Adrenal gland (tissue), 19 donors: ENCODE measurements at places on chromosomes 1 and 21. TPM values are rescaled to one million over a fixed set of nuclear protein-coding genes. Genes with fewer than 3 reads are reported as not detected.
A peak's percentile ranks its signal among the peaks of the same experiment; 100 is the strongest.

HPDL gene
- total RNA-seq: 0.47 TPM

LCE1B gene
- not detected for total RNA-seq

GJA5 gene
- total RNA-seq: 3.8 TPM

RABGGTB gene
- 74.6 TPM for total RNA-seq

DPT gene
- 0.44 TPM for total RNA-seq

TDRD5 gene
- total RNA-seq: not detected

KCNE2 gene
- total RNA-seq: not detected

AIDA gene
- 48.7 TPM for total RNA-seq

IRF2BP2 gene
- 95.1 TPM for total RNA-seq

ADAMTSL4 gene
- total RNA-seq: 16.2 TPM

TFB2M gene
- total RNA-seq: 24.9 TPM

KCNQ4 gene
- total RNA-seq: 0.42 TPM

ESPN gene
- 3.8 TPM for total RNA-seq

DNA sequence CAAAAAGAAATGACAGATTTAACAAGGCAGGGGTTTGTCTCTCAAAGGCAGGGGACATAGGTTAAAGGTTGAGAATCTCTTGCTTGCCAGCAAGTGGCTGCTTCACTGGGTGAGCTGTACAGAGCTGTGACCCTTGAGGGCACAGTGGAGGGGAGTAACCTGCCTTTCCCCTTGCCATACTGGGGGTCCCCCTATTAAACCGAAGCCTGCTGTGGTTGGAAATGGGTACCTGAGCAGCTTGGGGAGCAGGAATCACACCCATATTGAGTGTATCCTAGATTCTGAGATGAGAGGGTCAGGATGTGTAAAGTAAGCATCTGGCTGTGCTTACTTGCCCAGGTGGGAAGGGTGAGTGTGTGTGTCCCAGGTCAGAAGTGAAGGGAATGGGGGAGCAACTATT is 31.8 kb downstream of the WNT4 start:
- no peak for DNase-seq

GRCh38 chr1:190663962-190664361 is 186.3 kb upstream of the BRINP3 start:
- no peak for DNase-seq

- DNase-seq: peak; percentile 78
These were observed 31.2 kb downstream of the DNTTIP2 start for GRCh38 chr1:93847811-93848288.

GRCh38 chr1:21362096-21362495 is 71.8 kb upstream of the ECE1 start:
- DNase-seq: no peak

- no peak for DNase-seq
These were observed 11.4 kb downstream of the KCNJ6 start for GRCh38 chr21:37904856-37905255.

DNA sequence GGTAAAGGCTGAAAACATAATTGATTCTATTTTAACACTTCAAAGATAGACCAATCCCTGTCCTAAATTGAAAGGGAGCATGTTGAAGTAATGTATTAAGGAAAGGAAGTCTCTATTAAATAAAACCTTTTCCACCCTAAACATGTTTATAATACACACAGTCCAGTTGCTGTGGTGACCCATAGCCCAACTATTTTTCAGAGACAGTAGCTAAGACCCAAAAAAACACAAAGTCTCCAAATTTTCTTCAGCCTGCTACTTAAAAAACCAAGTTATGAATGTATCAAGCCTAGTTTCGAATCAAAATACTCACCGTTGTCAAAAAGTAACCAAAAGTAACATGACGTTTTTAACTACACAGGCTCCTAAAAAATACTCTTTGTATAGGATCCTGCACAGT is 1.6 kb downstream of the ELK4 start:
- no peak for DNase-seq

GRCh38 chr1:99869304-99869703 is 19.1 kb downstream of the AGL start:
- no peak for DNase-seq

DNA sequence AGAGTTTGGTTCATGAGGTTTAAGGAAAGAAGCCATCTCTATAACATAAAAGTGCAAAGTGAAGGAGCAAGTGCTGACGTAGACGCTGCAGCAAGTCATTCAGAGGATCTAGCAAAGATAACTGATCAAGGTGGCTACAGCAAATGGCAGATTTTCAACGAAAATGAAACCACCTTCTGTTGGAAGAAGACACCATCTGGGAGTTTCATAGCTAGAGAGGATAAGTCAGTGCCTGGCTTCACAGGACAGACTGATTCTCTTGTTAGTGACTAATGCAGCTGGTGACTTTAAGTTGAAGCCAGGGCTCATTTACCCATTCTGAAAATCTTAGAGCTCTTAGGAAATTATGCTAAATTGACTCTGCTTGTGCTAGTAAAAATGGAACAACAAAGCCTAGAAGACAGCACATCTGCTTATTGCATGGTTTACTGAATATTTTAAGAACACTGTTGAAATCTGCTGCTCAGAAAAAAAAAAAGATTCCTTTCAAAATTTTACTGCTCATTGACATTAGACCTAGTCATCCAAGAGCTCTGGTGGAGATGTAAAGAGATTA is 10.5 kb downstream of the MAEL start:
- DNase-seq: no peak

DNA sequence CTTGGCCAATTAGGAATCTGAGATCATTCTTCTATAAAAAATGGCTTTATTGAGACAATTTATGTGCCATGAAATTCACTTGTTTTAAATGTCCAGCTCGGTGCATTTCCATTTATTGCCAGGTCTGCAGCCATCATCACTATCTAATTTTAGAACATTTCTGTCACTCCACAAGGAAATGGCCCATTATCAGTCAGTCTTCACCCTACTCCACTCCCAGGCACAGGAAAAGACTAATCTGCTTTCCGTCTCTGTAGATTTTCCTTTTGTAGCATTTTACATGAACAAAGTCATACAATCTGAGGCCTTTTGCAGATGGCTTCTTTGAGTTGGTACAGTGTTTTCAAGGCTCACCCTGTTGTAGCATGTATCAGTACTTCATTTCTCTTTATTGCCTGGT is 27.2 kb downstream of the KIF26B start:
- no peak for DNase-seq

DNA sequence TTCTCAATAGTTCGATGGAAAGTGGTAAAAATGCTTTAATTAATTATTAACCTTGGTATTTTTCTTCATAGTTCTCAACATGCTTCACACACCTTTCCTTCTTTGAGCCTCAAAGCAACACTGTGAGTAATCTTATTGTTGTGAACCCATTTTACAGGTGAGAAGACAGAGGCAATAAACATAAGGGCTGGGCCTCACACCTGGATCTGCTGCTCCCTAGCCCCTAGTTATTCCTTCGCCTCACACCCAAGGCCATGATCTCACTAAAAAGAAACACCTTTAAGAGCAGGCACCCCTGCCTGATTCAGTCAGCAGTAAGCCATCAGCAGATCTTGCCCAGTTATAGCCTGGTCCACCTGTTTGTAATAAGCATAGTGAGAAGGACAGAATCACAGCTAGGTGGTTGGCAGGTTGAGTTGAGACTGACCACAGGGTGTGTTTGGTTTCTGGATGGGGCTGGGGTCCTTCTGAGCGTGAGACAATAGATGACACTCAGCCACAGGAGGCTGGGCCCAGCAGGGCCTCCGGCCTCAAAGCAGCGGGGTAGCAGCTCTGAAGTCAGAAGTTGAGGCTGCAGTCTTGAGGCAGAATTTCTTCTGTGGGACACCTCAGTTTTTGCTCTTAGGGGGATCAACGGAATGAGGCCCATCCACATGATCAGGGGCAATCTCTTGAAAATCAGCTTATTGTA is 203.9 kb downstream of the RHOU start:
- DNase-seq: no peak

- peak; percentile 69 for DNase-seq
These were observed 69.7 kb upstream of the USP24 start for GRCh38 chr1:55284856-55285255.

DNA sequence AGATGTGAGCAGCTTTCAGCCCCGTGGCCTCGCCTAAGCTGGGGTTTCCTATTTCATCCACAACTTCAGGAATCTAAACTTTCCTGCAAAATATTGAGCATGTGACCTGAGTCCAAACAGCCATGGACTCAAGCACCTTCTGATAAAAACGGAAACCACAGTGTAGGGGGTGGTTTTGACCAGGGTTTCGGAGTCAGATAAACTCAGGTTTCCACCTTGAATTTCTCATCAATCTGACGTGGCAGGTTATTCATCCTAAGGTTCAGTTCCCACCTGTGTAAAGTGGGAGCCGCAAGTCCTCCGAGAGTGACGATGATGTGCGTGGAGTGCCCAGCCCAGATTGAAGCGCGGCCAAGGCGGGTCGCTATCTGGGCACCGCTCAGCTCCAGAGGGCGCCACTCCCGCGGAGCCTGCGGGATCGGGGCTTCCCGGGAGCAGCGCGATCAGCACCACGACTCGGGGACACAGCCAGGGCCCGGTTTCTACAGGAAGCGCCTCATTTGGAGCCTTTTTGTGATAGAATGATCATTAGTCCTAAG is 871 bp upstream of the ETS2 start:
- DNase-seq: peak; percentile 87

- no peak for DNase-seq
These were observed at the start of gene CDCP2 for GRCh38 chr1:54152696-54153095. TSS of gene CDCP2 (minus strand) at chr1:54153000. CDS start at chr1:54152922, 78 bp downstream.

DNA sequence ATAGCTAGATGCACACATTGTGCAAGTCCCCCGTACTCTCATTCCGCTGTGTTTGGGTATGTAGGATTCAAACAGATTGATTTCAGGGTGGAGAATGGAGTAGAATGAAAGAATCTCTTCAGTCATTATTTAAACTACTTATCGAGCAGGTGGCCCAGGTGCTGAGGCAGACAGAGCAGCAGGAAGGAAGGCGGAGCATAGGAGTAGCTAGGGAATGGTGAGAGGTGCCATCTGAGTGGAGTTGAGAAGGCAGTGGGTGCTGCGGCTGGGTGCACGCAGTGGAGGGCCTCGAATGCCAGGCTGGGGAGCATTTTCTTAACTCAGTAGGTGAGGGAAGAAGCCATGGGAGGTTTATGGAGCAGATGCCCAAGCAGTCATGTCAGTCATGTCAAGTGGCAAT is 45.2 kb upstream of the CD101 start:
- DNase-seq: no peak

DNA sequence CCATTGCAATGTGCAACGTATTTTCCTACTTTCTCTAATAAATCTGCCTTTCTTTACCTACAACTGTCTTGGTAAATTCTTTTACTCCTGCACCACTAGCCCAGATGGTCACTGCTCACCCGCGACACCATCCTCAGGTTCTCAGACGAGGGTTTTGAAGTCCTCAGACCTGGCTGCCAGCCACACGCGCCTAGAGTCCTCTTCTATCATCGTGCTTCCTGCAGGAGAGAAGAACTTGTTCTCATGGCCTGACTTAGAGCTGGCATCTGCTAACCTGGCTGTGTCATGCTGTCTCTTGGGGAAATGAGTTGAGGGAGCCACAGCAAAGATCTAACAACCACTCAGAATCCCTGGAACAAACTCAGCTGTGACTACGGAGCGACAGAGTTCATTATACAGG is 30.3 kb upstream of the PGBD5 start:
- DNase-seq: no peak

- DNase-seq: no peak
These were observed 50.6 kb upstream of the SLC2A1 start for GRCh38 chr1:43009274-43009673.

GRCh38 chr1:234258071-234258470 is 115.2 kb upstream of the COA6 start:
- DNase-seq: no peak

- no peak for DNase-seq
These were observed 5.9 kb upstream of the LHX9 start for GRCh38 chr1:197911111-197911856.

DNA sequence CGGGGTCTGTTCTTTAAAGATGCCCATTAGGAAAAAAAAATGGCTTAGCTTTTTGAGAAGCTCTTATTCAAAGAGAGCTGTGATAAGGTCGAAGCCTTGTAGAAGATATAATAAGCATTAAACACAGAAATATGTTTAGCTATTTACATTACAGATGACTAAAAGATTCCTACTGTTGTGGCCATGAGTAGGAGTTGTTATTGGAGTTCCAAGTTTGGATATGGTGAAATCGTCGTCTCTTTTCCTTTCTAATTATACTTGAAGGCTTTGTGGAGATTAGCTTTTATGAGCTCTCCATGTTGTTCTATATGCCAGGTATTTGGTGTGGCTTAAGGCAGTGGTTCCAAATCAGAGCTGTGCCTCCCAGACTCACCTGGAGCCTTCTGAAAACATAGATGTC is 79.9 kb upstream of the LAMC2 start:
- DNase-seq: no peak

GRCh38 chr1:48338257-48338656 is 115.7 kb downstream of the SLC5A9 start:
- DNase-seq: no peak

- DNase-seq: no peak
These were observed 124.3 kb downstream of the PGBD5 start for GRCh38 chr1:230301822-230302221.

- DNase-seq: peak; percentile 49
These were observed 77.5 kb upstream of the KCNK2 start for GRCh38 chr1:215005078-215005477.
